ENCODE measurements at places on chromosomes 11 and 22.

GRCh38 chr11:116535994-116536393 is 236.8 kb downstream of the BUD13 start:
- DNase-seq: no peak

DNA sequence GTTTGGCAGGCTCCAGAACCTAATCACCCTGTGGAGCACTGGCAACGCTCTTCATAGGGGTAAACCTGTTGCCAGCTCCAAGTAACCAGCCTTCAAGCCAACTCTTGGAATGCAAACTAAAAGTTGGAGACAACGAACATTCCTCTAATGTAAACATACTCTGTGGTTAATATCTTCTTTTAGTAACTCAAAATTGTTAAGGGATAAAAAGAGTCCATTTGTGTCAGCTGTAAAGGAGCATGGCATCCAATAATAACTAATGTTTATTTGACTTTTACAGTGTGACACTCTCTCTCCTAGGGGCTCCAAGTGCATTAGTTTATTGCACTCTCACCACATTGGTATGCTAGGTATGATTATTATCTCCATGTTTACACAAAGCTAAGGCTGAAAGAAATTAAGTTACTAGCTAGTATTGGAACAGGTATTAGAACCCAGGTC is 31.0 kb upstream of the AMOTL1 start:
- DNase-seq: peak; percentile 50

DNA sequence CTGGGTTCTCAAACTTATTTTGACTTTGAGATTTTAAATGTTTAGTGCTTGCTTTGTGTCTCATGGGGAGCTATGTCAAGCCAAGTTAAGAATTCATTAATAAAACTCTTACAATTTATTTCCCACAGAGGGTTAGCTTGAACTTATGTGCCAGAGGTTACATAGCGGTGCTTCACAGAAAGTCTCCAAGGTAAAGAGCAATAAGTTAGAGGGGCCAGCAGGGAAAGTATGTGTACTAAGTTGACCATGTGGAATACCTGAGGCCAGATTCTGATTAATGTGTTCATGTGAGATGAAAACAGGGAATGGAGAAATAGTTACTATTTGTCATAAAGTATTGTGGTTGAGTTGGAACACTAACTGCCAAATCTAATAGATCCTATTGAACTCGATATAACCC is 149.3 kb downstream of the TMEM135 start:
- DNase-seq: no peak

DNA sequence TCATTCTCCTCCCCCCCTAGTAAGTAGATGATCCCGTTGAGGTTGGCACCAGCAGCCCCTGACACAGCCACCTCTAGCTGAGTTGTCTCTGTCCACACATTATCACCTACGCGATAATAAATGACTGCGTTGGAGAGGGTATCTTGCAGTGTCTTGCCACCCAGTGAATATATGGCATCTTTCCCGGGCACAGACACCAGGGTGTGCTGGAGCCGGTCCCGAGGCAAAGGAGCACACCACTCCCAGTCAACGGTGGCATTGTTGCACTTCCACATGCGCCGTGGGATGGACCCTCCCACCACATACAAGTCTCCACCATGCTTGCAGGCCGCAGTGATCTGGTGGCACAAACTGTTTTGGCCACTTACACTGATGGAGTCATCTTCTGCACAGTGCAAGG is 5.4 kb downstream of the KBTBD4 start:
- DNase-seq: no peak

DNA sequence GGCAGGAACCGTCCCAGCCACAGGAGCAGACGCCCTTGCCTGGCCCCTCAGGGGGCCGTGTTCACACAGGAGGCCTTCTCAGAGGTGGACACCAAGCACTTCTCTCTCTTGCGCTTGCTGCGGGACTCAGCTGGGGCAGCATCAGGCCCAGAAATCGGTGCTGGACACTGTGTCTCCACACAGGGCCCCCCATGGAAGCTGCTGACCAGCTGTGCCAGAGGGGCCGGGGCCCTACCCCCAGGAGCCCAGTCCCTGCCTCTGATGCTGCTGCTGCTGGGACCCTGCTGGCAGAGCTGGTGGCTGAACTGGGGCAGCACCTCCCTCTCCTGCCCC is 4.0 kb downstream of the PLXNB2 start:
- no peak for DNase-seq

- DNase-seq: peak; percentile 78
Measured at GRCh38 chr11:35142481-35143075, 3.6 kb downstream of the CD44 start.

GRCh38 chr11:386483-386882 is 7.5 kb upstream of the PKP3 start:
- no peak for DNase-seq

DNA sequence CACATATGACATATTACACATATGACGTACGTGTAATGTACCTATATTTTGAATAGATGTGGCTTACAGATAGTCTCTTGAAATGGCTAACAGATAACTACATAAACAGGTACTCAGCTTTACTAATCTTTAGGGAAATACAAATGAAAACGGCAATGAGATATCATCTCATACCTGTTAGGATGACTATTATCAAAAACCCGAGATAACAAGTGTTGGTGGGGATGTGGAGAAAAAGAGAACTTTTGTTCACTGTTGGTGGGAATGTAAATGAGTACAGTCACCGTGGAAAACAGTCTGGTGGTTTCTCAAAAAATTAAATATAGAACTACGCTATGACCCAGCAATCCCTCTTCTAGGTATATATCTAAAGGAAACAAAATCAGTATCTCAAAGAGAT is 247.6 kb downstream of the ETS1 start:
- no peak for DNase-seq

DNA sequence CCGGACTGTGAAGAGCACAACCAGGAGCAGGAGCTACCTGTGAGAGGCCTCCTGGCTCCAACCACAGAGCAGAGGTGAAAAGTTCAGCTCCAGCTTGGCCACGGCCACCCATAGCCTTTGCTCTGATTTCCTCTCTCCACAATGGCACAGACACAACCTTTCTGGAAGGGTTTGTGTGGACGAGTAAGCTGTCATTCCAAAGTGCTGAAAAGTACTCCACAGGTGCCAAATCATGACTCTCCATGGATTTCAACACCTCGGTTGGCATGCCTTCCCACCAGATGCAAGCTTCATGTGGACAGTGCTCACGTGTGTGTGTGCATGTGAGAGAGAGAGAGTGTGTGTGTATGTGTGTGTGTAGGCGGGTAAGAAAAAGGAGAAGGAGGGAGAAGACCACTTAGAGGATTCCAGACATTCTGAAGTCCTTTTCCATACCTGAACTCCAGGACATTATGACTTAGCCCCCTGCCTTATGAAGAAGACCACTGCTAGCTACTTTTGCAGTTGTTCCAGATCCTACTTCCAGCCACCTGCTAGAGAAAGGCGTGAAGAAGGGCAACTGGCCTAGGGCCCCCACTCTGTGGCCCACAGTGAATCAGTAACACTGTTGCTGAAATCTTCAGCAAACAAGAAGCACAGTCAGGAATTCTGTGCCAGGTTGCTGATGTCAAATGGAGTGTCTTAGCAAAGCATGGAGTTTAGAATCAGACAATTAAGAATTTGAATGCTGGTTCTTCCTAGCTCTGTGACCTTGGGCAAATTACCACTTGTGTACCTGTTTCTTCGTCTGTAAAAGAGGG is 13.9 kb upstream of the NAV2 start:
- peak; percentile 54 for DNase-seq

- DNase-seq: no peak
Measured at GRCh38 chr11:83035070-83035854, 36.4 kb downstream of the RAB30 start.

DNA sequence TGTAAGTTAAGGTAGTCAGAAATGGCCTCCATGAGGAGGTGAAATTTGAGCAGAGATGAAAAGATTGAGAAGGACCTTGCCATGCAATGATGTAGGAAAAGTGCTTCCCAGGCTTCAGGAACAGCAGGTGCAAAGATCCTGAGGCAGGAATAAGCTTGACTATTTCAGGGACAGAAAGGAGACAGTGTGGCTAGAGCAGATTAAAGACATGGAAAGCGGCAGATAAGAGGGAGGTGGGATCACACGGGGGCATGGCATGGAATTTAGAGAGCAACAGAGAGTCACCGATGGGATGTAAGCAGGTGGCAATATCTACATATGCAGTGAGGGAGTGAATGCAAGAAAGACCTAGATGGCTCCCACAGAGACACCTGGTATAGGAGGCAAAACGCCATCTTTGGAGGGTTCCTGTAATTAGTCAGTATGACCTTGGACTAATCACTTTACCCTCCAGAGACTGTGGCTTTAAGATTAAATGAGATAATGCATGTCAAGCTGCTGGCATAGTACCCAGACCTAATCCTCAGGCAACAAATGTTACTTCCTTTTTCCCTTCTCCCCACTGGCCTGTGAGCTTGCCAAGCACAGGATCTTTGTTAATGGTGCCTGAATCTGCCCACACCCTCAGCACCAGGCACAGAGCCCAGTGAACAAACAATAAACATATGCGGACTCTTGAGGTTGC is 24.6 kb upstream of the ACER3 start:
- DNase-seq: peak; percentile 45

DNA sequence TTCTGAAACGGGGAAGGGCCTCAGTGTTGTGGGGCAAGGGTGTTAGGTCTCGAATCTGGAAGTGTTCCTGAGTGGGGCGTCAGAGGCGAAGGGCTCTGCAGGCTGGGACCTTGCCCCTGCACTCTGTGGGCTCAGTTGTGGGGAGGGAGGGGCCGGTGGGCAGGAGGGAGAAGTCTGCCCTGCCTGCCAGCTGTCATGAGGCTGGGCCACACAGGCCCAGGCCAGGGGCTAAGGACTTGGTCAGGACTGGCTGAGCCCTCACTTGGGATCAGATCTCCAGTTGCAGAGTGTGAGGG is at the start of gene CRACR2B:
Gene CRACR2B, plus strand, starts transcription at position 23 of the 296 bp plus-strand sequence. CDS start 689 bp downstream, outside the sequence.
- DNase-seq: no peak

DNA sequence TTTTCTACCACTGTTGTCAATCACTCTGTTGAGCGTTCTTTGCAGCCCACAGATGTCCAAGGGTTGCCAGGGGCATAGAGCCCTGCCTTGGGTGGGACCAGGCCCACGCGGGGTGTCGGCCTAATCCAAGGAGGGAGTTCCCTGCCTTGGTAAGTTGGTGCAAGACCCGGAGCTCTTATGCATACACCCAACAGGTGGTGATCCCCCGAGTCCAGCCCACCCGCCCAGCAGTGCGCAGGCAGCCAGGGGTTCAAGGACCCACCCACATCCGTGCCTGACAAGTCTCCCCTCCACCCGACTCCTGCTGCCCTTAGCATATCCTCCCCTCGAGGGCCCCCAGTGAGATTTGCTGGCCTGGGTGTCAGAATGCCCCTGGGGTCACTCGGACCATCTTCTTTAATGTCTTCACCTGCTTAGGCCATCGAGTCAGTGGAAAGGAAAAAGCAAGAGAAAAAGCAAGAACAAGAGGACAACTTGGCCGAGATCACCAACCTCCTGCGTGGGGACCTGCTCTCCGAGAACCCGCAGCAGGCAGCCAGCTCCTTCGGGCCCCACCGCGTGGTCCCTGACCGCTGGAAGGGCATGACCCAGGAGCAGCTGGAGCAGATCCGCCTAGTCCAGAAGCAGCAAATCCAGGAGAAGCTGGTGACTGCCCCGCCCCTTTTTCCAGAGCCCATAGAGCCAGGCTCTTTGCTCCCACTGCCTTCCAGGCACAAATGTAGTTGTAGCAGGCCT is 12.2 kb downstream of the RIBC2 start:
- no peak for DNase-seq

- no peak for DNase-seq
Measured at GRCh38 chr22:48705159-48705916, 1122.3 kb downstream of the BRD1 start.

- DNase-seq: no peak
Measured at GRCh38 chr11:32435152-32435480, 223 bp downstream of the WT1 start.

- DNase-seq: no peak
Measured at GRCh38 chr22:29877620-29878019, 5.4 kb upstream of the MTMR3 start.

GRCh38 chr11:46386005-46386578 is 4.6 kb downstream of the MDK start:
- no peak for DNase-seq

DNA sequence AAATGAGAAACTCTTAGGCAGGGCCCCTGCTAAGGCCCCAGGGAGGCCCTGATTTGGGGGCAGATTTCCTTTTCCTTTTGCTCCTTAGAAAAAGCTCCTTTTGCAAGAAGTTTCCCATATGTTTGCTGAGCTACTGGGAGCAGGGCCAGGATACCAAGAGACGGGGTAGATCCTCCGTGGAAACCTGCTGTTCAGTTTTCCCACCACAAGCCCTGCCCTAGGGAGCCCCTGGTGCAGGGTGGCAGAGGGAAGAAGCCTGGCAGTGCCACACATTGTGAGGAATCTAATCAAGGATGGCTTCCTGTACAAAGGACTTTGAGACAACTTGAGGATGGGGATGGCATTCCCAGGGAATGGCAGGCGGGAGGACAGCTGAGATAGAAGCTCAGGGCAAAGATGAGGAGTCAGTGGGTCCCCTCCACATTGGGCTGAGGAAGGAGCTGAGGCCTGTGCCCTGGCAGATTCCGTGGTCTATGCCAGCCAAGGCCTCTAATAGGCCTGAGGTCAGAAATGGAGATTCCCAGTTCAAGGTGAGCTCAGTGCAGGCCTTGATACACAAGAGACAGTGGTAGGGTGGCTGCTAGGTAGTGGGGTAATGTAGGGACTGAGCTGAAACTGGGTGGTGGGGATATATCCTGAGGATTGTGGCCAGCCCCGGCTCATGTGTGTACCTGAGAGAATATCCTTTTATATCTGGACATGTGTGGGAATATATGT is 15.0 kb downstream of the TUB start:
- no peak for DNase-seq

- no peak for DNase-seq
Measured at GRCh38 chr11:34300026-34300925, 57.5 kb downstream of the ABTB2 start.

DNA sequence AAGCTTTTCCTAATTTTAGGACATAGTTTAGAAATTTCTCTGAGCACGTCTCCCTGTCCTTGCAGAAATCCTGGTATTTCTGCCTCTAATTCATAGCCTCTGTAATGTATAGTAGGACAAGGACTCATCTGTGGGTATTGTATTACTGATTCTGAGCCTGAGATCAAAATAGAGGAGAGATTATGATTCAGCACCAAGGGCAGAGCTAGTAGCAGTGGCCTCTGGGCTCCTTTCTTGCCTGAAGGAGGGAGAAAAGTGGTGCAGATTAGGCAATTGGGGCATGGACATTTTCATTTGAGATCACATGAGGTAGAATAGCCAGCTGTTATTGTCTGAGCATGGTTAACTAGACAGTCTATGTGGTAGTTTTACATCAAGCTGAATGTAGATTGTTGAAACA is 2.8 kb downstream of the MADD start:
- no peak for DNase-seq

DNA sequence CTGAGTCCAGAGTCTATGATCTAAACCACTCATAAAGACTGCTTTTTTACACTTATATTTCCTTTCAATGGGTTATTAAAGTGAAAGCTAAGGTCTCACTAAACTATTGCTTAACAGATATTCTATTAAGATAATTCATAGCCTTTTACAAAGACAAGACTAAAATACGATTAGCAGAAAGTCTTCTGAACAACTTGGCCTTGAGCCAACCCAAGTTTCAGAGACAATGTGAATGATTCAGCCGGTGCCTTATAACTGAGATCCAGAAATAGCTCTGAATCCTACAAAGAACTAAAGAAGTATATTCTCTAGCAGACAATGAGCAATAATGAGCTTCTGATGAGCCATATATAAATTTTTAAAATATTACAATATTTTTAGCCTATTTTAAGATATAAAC is 41.5 kb upstream of the CARD18 start:
- DNase-seq: peak; percentile 52

All from HCEC 1CT (cell line).